NCI-H526 treated with DMSO at 0.1 percent for 48 hours (cell line): ENCODE measurements at places on chromosomes 7 and 10.

DNA sequence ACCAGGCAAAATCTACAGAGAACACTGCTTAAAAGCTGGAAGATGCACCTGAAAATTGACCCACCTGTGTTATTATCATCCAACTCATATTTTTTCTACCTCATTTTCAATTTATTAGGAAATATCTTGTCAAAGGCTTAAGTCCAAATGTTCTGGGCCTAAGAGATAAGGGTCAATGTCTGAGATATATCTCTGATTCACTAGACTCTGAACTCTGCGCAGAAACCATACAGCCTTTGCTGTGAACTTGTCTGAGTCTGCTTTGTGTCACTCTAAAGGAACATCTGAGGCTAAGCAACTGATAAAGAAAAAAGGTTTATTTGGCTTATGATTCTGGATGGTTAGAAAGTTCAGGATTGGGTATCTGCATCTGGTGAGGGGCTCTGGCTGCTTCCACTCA lies 3.7 kb downstream of the PON1 start:
- no peak for DNase-seq

GRCh38 chr10:24616536-24616935 lies 107.2 kb downstream of the ARHGAP21 start:
- no peak for DNase-seq

DNA sequence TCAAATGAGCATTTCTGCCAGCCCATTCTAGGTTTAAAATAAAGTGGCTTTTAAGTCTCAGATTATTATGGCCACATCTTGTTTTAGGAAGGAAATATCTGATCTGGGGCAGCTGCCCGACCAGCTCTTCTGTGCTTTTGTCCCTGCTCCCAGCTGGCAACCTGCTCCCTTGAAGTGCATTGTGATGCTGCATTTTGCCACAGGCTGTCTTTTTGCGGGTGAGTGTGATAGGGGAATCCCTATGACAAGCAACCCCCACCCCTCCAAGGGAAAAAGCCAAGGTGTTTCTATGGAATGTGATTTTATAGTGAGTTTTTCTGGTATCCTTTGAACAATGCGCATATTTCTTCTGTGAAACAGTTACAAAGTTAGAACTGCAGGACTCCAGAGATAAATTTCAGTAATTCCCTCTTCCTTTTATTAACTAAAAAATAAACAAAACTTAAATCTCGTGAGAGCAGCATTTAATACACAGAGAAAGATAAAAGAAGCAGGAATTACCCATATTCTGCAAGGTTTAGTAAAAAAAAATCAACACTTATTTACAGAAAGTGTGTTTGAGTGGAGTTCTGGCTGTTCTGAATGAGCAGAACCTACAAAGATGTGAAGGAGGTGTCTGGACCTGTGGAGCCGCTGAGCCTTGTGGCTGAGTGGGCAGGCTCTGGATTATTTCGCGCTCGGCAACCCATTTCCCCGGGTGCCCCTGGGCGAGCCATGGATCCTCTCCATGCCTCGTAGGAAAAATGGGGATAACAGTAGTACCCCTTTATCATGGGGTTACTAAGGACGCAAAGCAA lies 10.1 kb upstream of the HPS1 start:
- no peak for DNase-seq

GRCh38 chr10:19701427-19702052 lies 114.7 kb upstream of the PLXDC2 start:
- no peak for DNase-seq

- DNase-seq, result no peak
Measured at GRCh38 chr7:87107949-87108776, 44.1 kb upstream of the DMTF1 start.

DNA sequence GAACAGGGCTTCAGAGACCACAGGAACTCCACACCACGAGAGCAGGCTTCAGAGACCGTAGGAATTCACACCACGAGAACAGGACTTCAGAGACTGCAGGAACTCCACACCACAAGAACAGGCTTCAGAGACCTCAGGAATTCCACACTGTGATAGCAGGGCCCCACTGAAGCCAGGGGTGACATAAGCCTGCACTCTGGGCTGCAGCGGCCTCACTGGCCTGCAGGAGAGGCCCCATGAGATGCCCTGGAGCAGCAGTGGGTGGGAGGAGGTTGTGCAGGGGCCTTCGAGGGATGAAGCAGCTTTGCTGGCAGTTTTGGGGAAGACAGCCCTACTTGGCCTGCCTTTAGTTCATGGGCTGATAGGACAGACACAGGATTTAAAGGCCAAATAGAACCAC lies 614.7 kb downstream of the PTPRN2 start:
- no peak for DNase-seq

- no peak for DNase-seq
Measured at GRCh38 chr10:34224639-34225038, 590.5 kb downstream of the PARD3 start.

DNA sequence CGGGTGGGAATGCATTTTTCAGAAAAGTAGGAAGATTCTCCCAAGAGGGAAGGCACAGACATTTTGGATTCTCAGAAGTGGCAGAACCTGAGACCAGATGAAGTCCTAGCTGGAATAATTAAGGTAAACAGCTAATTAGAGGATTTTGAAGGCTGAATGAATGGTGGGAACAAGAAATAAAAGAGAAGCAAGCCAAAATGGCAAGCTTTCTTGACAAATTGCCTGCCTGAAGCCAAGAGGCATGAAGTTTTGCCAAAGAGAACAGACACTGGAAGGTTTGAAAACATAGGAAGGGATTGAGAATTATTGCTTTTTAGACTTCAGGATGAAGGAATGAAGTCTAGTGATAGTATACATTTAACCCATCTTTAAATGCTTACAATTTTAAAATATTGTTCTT lies 115.0 kb upstream of the SEM1 start:
- no peak for DNase-seq

DNA sequence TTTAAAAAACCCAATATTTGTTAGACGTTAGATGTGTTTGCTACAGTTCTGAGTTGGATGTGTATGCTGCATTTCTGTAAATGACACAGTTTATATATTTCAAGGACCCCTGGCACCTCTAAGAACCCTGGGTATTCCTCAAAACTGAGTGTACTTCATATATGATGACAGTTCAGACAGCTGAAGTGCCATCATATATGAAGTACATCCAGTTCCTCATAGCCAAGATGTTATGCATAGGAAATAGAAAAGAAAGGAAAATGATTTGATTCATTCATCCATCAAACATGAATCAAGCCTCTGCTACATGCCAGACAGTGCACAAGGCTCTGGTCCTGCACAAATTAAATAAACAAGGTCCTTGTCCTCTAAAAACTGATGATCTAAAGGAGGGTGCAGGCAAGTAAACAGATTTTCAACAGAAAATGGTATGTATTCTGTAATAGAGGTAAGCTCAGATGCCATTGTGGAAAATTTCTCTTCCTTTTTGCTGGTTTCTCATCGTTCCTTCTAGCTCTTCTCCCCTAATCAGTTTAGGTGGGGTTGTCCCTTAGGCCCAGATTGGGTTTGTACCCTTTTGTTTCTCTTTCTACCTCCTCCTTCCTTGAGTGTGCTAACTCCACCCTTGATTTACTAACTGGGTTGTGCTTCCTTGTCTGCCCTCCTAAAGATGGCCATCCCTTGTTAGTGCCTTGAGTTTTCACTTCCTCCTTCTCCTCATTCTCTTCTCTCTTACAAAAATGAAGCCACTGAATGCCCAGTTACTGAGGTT lies 25.3 kb upstream of the SMIM30 start:
- DNase-seq, result no peak

GRCh38 chr7:137151041-137151689 lies 192.4 kb downstream of the PTN start:
- no peak for DNase-seq

DNA sequence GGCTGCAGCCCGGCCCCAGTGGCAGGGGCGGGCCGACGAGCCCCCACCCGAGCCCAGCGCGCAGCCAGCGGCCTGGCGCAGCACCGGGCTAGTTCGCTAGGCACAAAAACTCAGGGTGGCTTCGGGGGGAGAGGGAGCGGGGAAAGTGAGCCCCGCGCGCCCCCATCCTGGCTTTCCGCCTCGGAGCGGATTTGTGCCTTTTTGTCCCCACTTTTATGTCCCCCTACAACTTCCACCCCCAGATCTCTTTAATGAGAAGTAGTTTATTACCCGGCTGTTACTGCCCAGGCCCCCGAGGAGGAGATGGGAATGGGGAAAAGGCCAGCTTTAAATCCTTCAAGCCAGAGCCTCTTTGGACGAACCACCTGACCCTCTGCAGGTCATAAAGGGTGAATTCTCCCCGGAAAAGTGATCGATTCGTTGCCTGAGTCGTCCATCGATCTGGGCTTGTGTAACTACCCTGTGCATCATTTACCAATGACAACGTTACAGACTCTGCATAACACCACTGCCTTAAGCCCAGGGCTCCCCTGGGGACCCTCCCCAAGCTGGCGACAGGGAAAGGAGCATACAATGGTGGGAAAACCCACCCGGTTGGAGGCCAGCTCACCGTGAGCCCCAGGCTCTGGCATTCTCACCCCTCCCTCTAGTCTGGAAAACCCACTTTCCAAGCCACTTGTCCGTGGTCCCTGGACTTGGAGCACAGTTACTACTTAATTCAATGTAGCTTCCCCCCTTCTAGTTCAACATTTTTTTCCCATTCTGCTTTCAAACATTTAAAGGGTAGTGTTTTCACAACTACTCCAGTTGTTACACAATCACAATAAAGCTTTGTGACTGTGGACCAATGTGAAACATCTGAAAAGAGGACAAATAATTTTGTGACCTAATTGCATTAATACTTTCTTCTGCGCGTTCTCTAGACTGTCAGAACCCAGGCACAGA lies 748 bp upstream of the SH3PXD2A start:
- no peak for DNase-seq

GRCh38 chr7:108623220-108623619 lies 53.5 kb downstream of the DNAJB9 start:
- DNase-seq, result no peak

GRCh38 chr7:19558527-19558926 lies 150.3 kb downstream of the POLR1F start:
- DNase-seq, result no peak

DNA sequence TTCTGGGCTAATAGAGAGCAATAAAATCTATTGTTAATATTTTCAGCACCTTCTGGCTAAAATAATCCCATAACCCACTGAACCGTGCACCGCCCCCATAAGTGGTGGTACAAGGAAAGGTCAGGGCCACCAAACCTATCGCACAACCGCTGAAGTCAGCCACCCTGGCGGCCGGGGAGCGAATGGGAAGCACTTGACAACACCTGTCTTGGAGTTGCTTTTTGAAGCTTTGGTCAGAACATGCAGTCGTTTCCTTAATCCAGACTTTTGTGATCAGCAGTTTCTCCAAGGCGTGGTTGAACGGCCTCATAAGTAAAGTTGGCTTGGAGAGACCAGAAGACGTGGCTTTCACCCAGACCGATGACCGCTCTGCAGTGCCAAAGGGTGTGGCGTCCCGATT lies 97.4 kb downstream of the DNAJB6 start:
- no peak for DNase-seq

- DNase-seq, result no peak
Measured at GRCh38 chr7:99325001-99325493, 651 bp upstream of the ARPC1A start.

GRCh38 chr7:100215895-100216294 lies 3.9 kb upstream of the PVRIG start:
- DNase-seq, result no peak

GRCh38 chr10:17231788-17232187 lies 3.7 kb downstream of the VIM start:
- no peak for DNase-seq

GRCh38 chr7:25716421-25716820 lies 435.6 kb upstream of the NFE2L3 start:
- no peak for DNase-seq

- no peak for DNase-seq
Measured at GRCh38 chr10:132706701-132707100, 79.2 kb downstream of the NKX6-2 start.

DNA sequence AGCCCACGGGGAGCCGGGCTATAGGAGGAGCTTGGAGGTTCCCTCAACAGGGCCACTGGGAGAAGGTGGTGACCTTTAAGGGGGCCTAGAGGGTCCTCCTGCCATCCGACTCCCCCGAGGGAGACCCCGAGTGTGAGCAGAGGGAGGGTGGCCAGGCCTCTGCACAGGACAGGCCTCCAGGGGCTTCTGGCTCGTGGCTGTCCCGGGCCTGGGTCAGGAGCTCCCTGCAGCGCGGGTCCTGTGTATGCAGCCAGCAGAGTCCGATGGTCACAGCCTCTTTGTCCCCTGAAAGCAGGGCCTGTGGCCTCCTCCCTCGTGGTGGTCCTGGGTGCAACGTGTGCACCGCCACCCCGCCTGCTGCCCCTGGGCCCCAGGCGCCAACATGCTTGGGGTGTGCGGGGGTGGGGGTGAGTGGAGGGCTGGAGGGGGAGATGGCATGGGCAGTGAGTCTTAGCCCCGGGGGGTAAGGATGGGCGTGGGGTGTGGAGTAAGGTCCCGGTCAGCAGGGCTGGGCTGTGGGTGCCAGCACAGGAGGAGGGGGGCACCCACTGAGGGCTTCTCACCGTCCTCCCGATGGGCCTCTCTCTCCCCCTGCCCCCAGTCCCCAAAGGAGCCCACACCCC lies 27.1 kb downstream of the UNCX start:
- DNase-seq, result no peak

- DNase-seq, result no peak
Measured at GRCh38 chr7:155836216-155837125, 24.2 kb upstream of the SHH start.

DNA sequence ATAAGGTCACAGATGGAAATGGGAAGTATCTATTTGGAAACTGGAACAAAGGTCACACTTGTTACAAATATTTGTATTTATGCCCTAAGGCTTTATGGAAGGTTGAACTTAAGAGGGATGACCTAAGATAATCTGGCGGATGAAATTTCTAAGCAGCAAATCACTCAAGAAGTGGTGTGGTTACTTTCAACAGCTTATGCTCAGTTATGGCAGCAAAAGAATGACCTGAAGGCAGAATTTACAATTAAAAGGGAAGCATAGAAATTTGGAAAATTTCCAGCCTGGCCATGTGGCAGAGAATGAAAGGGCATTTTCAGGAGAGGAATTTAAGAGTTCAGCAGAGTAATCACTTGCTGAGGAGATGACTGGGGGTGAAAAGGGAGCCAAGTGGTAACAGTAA lies 95.8 kb upstream of the TNS3 start:
- no peak for DNase-seq

DNA sequence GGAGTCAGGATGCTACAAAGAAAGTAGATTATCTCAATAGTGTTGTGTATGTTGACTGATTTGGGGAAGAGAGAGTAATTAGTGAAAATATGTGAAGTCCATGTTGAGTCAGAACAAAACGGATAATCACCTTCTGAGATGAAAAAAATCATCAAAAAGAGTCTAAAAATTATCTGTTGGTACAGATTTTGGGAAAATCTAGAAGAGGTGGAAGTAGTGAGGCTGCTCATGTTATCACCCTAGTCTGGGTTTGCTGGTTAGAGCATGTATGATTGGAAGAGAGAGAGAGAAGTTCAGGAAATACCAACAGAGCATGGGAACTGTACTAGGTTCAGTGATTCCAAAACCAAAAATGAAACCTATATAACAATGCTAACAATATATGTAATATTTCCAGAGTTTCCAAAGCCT lies 12.3 kb downstream of the RPA3 start:
- DNase-seq, result no peak

- no peak for DNase-seq
Measured at GRCh38 chr7:134901389-134902020, 84.8 kb upstream of the AGBL3 start.
